Pulmonary artery endothelial cell (primary cell): ENCODE measurements at places on chromosomes 7 and 10. TPM values are rescaled to one million over a fixed set of nuclear protein-coding genes. Genes with fewer than 3 reads are reported as not detected.

- no peak for DNase-seq
Measured at GRCh38 chr7:10706875-10707493, 266.7 kb upstream of the PHF14 start.

The STAMBPL1 gene
- 1.6 and 6.4 TPM in 2 replicates for total RNA-seq

GRCh38 chr7:7719236-7719635, 829 bp upstream of the RPA3 start:
- DNase-seq: peak; percentile 11

The ZNF33B gene
- 9.2 and 11.3 TPM in 2 replicates for total RNA-seq

- no peak for DNase-seq
Measured at GRCh38 chr7:150955519-150956394, 22.4 kb downstream of the KCNH2 start.

The OPN1SW gene
- not detected in 2 replicates for total RNA-seq

DNA sequence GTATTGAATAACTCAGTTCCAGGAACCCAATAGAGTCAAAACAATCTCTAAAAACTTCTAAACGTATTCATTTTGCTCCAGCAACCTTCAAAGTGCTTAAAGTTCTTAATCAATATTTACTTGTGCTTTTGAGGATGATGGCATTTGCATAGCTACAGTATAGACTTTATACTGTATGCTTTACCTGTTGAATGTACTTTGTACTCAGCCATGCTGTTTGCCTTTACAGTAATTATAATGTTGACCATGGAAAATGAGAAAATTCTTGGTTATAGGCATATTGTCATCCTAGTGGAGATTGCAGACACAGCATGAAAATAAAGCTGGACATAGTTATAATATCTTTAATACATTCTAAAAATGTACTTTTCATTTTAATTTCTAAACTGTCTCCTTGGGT, 762.7 kb upstream of the PHF14 start:
- no peak for DNase-seq

DNA sequence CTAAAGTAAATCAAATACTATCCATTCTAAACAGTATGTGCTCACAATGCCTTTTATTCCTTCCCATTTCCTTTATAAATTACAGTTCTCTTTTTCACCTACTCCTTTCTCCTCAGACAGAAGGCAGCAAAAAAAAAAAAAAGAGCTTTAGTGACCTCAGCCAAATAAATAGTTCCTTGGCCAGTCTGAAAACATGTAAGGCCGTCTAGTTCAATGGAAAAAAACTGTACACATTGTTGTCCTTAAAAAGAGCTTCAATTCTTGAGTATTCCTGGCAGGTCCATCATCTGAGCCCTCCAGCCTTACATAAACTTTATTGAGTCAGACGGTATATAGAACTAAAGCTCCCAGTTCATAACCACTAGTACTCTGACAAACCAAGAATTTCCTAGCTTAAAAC, 185.4 kb downstream of the CACNA2D1 start:
- DNase-seq: no peak

DNA sequence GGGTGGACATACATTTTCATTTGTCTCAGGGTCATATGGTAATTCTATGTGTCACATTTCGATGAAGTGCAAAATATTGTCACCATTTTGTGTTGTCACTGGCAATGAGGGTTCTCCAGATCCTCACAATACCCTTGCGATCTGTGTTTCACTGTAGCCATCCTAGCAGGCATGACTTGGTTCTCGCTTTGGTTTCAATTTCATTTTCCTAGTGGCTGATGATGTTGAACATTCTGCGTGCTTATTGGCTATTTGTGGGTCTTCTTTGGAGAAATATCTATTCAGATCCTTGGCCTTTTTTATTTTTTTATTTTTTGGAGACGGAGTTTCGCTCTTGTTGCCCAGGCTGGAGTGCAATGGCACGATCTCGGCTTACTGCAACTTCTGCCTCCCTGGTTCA, 24.8 kb upstream of the MNX1 start:
- DNase-seq: no peak

GRCh38 chr7:155858521-155859061, 46.3 kb upstream of the SHH start:
- DNase-seq: no peak

DNA sequence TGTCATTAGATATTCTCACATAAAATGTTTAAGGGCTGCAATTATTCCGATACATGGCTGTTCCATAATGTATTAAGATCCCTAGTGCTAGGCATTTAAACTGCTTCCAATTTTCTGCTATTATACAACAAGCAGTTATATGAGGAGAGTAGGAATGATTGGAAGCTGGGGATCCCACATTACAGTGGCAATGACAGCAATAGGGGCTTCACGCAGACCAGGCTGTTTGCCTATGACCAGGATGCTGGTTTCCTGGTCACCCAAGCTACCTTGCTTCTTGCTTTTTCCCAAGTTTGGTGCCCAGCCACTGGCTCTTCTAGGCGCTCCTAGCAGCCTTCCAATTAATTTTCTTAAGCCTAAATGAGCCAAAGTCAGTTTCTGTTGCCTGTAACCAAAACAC, 39.3 kb downstream of the SMURF1 start:
- DNase-seq: no peak

The KCNH2 gene
- 0.07 TPM in 1 of 2 replicates, not detected in the other for total RNA-seq

- no peak for DNase-seq
Measured at GRCh38 chr7:100763556-100764140, 30.3 kb downstream of the ZAN start.

DNA sequence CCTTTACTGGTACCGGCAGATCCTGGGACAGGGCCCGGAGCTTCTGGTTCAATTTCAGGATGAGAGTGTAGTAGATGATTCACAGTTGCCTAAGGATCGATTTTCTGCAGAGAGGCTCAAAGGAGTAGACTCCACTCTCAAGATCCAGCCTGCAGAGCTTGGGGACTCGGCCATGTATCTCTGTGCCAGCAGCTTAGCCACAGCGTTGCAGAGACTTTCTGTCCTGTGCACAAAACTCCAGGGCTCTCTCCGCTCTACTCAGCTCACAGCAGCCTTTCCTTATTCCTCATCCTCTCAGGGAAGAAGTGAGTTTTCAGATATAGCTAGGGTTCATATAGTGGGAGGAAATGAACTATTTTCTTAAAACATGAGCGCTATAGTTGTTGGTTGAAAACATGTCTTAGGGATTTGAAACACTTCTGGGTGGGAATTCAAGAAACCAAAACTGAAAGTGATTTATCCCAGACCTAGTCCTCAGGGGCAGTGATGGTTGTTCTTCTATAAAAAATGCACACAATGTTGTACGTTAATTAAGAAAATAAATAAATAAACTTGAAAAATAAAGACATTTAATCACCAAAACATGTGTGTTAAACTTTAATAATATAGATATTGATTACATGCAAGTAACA, 150.2 kb upstream of the PRSS58 start:
- DNase-seq: no peak

GRCh38 chr7:152341039-152341913, 94.5 kb downstream of the KMT2C start:
- DNase-seq: peak; percentile 39
